ENCODE measurements at places on chromosomes 2 and 18.

DNA sequence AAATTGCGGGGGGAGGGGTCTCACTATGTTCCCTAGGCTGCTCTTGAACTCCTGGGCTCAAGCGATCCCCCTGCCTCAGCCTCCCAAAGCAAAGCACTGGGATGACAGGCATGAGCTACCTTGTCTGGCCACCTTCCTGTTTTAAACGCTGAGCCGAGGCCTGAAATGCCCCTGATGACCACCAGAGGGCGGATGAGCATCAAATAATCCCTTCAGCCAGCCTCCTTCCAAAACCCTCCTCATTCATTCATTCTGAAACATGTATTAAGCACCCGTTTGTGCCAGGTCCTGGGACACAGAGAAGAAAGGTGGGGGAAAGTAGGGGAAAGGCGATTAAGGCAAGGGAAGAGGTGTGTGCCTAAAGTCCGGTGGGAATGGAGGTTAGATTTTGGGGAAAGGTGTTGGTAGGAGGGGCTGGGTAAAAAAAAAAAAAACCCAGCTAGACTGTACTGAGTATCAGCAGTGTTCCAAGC lies 30.7 kb upstream of the PTMA start:
- peak; percentile 86 for DNase-seq

DNA sequence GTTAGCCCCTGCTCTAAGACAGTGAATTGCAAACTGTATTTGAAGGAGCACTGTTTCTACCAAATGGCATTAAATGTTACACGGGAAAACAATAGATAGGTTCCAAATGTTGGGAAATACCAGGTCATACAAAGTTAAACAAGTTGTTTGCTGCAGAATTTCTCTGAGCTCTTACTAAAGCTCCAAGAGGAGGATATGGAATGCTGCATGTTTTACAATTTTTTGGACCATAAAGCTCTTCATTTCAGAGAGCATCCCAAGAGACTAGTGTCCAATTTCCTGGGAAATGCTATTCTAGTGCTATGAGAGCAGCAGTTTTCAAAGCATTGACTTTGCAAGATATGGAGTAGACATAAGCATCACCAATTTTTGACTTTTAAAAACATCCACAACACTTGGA lies 155.6 kb upstream of the CCDC68 start:
- DNase-seq = no peak

- DNase-seq = peak; percentile 61
Measured at GRCh38 chr2:181058378-181059269, 78.2 kb downstream of the UBE2E3 start.

DNA sequence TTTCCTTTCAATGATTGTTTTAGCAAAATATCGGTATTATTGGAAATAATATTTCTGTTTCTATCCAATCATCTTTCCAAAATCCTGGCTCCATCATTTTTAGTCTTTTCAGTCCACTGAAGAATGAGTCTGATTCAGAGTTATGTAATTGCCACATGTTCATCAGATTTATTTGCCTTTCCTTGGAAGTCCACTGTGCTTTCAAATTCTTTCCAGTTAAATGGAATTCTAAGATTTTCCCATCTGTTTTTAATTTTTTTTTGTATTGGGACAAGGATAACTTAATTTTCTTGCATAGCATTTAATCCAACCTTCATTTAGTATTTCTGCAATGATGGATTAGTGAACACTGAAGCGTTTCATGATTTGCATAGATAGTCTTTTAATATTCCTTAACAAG lies 521.5 kb upstream of the NRXN1 start:
- DNase-seq = no peak

- DNase-seq = no peak
Measured at GRCh38 chr2:220664272-220665107, 907.6 kb downstream of the EPHA4 start.

DNA sequence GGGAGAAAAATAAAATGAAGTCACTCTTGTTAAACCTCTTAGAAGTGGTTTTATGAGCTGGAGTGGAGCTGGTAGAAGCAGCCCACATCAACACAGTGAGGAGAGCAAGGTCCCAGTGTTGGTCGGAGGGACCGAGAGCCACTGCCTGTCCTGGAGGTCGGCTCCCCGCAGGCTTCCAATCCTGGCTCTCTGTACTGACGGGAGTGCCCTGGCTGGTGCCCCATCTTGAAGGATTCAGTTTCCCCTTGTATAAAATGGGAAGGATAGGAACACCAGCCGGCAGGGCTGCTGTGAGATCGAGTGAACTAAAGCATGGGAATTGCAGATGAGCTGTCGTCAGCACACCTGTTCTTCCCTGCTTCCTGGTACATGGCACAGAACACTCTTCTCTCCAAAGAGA lies 104.3 kb upstream of the ID2 start:
- no peak for DNase-seq

DNA sequence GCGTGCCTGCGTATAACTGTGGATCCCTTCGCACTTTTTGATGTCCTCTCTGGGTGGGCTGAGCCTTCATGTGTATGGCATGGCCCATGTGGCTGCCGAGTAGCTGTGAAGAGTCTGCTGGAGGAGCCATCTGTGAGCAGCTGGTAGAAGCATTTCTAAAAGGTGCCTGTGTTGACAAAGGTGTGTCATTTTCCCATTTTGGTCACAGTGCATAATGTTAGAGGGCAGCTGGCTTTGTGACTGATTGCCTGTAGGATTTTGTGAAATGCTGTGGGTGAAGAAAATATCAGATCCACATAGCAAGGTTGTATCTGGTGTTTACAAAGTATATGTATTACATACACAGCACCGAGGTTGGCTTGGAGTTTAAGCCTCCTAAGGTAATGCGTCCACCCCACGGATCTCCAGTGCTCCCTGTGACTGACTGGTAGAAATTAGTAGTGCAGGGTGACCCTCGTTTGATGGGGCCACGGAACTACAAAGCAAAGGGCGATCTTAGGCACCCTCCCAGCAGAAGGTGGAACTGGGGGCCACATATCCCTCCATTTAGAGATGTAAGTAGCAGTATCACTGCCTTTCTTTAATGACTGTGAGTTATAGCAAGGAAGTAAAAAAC lies 16.5 kb downstream of the GATA6 start:
- DNase-seq = no peak

DNA sequence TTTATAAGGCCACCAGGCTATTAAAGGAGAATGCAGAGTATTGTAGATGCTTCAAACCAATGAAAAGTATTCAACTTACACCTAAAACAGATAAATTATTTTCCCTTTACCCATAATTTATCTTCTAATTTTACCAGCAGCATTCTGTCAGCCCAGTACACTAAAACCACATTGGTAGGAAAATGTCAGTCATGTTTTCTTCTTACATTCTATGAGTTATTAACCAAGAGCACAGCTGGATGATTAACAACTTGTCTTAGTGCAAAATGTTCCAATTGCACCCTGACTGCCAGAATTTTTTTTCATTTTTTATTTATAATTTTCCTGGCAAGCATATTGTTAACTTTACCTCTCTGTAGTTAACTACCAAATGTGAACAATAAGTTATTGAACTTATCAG lies 79.0 kb upstream of the WDR75 start:
- DNase-seq = no peak
